A549 treated with DMSO at 1 μM for 4 hours (cell line): ENCODE measurements at places on chromosomes 6 and 20. TPM values are rescaled to one million over a fixed set of nuclear protein-coding genes. Genes with fewer than 3 reads are reported as not detected.

The PPP2R5D gene
- total RNA-seq, result 25.2 to 30.8 TPM (median 27.0 TPM) in 5 replicates

The TMEM170B gene
- total RNA-seq, result 0.71 to 1.3 TPM (median 0.95 TPM) in 5 replicates

The ATP5F1E gene
- total RNA-seq, result 91.8 to 114 TPM (median 94.5 TPM) in 5 replicates

The MAPK13 gene
- 0.71 to 1.5 TPM (median 0.93 TPM) in 5 replicates for total RNA-seq

The PTP4A1 gene
- 140 to 191 TPM (median 167 TPM) in 5 replicates for total RNA-seq

The FUT9 gene
- total RNA-seq, result not detected in 5 replicates

The NFS1 gene
- total RNA-seq, result 22.5 to 38.1 TPM (median 36.8 TPM) in 5 replicates

The BPI gene
- not detected in 5 replicates for total RNA-seq

The EYA2 gene
- total RNA-seq, result 2.2 to 3.7 TPM (median 3.0 TPM) in 5 replicates

The TMEM217 gene
- 0.66 to 1.0 TPM (median 0.85 TPM) in 5 replicates for total RNA-seq

The PACSIN1 gene
- 0.04 to 0.14 TPM (median 0.06 TPM) in 5 replicates for total RNA-seq

The BMP5 gene
- 0.03 to 0.05 TPM in 2 of 5 replicates, not detected in the others for total RNA-seq

The TRDN gene
- total RNA-seq, result not detected in 5 replicates

The RNF217 gene
- total RNA-seq, result 4.9 to 8.0 TPM (median 6.9 TPM) in 5 replicates

The FAM217A gene
- total RNA-seq, result not detected in 5 replicates

The STMND1 gene
- total RNA-seq, result not detected in 5 replicates

The ZHX3 gene
- total RNA-seq, result 4.0 to 9.0 TPM (median 5.7 TPM) in 5 replicates

The ETV7 gene
- total RNA-seq, result 0.13 to 0.17 TPM (median 0.15 TPM) in 4 of 5 replicates, not detected in the other

The PCK1 gene
- 0.03 TPM in 1 of 5 replicates, not detected in the others for total RNA-seq

The GSTA2 gene
- 0.06 to 0.17 TPM in 2 of 5 replicates, not detected in the others for total RNA-seq
